A549 treated with AZD2906 at 1 μM for 4 hours (cell line): ENCODE measurements at places on chromosomes 6 and 20. TPM values are rescaled to one million over a fixed set of nuclear protein-coding genes. Genes with fewer than 3 reads are reported as not detected.

The HLA-G gene
- total RNA-seq: 0.06 TPM in 1 of 5 replicates, not detected in the others

The SYCP2L gene
- total RNA-seq: 1.4 to 2.3 TPM (median 1.9 TPM) in 5 replicates

The MCM3 gene
- 71.3 to 86.5 TPM (median 75.7 TPM) in 5 replicates for total RNA-seq

The NHSL1 gene
- 2.6 to 3.8 TPM (median 3.4 TPM) in 5 replicates for total RNA-seq

The LIN28B gene
- total RNA-seq: 1.0 to 1.4 TPM (median 1.3 TPM) in 5 replicates

The STMN3 gene
- 7.1 to 11.5 TPM (median 9.5 TPM) in 5 replicates for total RNA-seq

The RNF8 gene
- 21.5 to 32.1 TPM (median 25.8 TPM) in 5 replicates for total RNA-seq

The OR2H2 gene
- not detected in 5 replicates for total RNA-seq

The TRIM31 gene
- total RNA-seq: 0.58 to 0.82 TPM (median 0.72 TPM) in 5 replicates

The SOBP gene
- total RNA-seq: 0.60 to 0.93 TPM (median 0.66 TPM) in 5 replicates

The GFOD1 gene
- total RNA-seq: 1.1 to 1.5 TPM (median 1.4 TPM) in 5 replicates

The CPXM1 gene
- total RNA-seq: 0.03 TPM in 1 of 5 replicates, not detected in the others

The POPDC3 gene
- total RNA-seq: 19.8 to 23.7 TPM (median 22.1 TPM) in 5 replicates

The MED23 gene
- total RNA-seq: 5.9 to 7.1 TPM (median 6.3 TPM) in 5 replicates

The BPIFB3 gene
- not detected in 5 replicates for total RNA-seq
